ENCODE measurements at places on chromosomes 11 and 22.
A peak's percentile ranks its signal among the peaks of the same experiment; 100 is the strongest.

- no peak for DNase-seq
Measured at GRCh38 chr11:124891373-124891861, 6.2 kb downstream of the ROBO4 start.

GRCh38 chr22:21098099-21098671 is 52.4 kb downstream of the LRRC74B start:
- no peak for DNase-seq

- no peak for DNase-seq
Measured at GRCh38 chr11:47606731-47607130, 12.5 kb upstream of the C1QTNF4 start.

GRCh38 chr11:63527667-63528066 is 8.9 kb upstream of the PLAAT4 start:
- no peak for DNase-seq

- DNase-seq, result no peak
Measured at GRCh38 chr11:125370561-125371389, 125.3 kb downstream of the FEZ1 start.

DNA sequence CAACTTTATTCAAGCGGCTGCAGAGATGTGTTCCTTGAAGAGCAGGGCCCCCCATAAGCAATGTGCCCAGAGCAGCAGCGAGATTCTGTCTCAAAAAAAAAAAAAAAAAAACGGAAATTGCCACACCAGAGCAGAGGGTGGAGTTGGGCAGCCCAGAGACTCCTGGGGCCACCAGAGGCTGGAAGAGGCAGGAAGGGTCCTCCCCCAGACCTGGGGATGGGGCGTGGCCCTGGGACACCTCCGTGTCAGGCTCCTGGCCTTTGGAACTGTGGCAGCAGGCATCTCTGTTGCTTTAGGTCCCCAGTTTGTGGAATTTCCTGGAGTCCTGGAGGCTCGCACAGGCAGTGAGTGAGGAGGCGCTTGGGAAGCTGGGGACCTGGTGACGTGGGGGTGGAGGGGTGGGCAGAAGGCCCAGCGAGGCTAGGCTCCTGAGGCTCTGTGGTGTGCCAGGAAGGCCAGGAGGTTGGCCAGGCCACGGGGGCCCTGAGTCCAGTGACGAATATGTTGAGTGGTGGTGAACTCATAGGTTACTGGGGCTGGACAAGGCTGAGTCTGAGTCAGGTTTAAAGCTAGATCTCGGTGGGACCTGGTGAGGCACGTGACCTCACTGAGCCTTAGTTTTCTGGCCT is 735.6 kb downstream of the BRD1 start:
- no peak for DNase-seq

- peak; percentile 49 for DNase-seq
Measured at GRCh38 chr22:22463855-22464540, 44.5 kb downstream of the ZNF280B start.

DNA sequence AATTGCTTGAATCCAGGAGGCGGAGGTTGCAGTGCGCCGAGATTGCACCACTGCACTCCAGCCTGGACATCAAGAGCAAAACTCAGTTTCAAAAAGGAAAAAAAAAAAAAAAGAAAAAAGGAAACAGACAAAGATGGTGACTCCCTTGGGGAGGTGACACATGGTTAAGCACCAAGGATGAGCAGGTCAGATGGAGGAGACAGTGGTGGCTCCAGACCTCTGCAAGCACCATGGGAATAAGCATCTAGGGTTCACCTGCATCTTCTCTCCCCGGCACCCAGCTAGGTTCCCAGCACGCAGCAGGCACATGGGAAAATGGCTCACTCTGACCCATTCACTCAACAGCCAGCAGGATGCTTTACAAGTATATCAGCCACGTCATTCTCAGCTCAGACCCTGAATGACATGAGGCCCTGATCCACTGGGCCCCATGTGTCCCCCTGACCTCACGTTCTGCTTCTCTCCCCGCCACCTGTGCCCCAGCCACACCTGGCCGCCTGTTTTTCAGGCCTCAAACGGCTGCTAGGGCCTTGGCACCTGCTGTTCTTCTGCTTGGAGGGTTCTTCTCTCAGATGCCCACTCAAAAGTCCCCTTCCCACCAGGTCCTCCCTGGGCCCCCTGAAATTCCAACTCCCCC is 24.2 kb downstream of the A4GALT start:
- no peak for DNase-seq

GRCh38 chr11:108432783-108433182 is 34.5 kb downstream of the C11orf65 start:
- no peak for DNase-seq

- DNase-seq, result no peak
Measured at GRCh38 chr11:32118025-32118974, 27.4 kb downstream of the RCN1 start.

DNA sequence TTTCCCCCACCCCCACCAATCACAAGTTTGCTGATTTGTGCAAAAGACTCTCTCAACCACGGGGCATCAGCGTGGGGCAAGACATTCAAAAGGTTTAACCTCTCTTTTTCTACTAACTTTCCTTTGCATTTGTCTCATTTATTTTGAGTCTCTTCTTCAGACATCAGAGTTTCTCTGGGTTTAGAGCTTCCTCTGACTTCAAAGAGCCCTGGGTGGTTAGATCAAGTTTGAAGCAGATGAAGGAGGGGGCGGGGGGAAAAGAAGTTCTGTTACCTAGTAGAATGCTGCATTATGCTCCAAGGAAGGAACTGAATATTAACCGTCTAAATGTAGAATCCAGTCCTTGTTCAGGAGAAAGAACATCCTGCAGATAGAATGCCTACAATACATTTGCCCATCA is 24.5 kb downstream of the GAS2 start:
- DNase-seq, result no peak

- no peak for DNase-seq
Measured at GRCh38 chr11:104979839-104980238, 11.5 kb upstream of the CASP4 start.

DNA sequence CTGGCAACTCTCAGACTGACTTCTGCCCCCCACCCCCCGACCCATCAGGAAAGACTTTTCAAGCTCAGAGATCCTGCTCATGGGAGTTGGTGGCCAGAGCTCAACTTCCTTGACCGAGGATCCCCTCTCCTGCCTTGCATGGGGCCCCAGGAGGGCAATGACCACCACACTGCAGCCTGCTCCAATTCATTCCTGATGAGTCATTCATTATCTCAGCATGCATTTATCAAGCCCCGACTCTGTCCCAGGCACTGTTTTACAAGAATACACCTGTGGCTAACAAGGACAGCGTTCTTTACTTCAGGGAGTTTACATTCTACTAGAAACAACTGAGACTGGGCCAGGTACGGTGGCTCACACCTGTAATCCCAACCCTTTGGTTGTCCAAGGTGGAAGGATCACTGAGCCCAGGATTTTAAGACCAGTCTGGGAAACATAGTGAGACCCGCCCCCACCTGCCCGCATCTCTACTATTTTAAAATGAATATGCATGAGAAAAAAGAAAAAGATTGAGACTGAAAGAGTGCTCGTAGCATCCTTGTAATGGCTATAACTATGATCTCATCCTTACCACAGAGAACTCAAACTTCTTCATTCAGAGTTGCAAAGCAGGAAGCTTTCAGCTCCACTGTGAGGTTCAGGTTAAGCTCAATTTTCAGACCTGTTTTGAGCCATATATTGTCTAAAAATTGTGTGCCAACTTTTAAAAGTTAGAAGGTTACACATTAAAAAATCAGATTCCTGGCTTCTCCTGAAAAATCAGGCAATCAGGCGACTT is 60.4 kb downstream of the FEZ1 start:
- no peak for DNase-seq

DNA sequence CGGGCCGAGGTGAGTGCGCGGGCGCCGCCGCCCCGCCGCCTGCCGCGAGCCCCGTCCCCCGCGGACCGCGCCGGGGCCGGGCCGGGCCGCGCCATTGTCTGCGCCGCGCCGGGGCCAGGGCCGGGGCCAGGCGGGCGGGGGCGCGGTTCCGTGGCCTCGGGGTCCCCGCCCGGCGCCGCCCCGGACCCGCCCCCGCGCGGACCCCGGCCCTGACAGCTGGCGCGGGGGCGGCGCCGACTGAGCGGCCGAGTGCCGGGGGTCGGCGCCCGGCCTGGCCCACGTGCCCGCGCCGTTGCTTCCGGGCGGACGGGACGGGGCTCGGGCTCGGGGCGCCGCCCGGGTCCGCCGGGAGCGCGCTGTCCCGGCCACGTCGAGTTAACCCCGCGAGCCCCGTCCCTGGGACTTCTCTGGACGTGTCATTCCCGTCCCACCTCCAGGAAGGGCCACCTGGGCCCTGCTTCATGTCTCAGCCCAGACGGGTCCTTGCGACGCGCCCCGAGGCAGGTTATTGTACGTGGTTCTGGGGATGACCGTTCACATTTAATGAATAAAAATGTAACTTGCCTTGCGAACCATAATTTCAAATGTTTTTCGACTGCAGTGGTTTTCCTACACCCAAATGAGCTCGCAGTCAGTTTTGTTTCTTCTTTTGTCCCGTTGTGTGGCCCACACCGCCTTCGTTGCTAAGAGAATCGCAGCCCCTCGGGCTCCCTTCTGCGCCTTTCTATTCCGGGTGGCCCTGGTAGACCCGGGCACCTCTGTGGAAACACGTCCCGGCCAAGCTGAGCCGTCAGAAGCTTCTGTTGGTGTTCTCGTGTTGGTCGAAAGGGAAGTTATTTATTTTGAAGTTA is 562 bp downstream of the ZBED4 start:
- DNase-seq, result no peak

- no peak for DNase-seq
Measured at GRCh38 chr11:128970598-128971190, 28.0 kb upstream of the TP53AIP1 start.

DNA sequence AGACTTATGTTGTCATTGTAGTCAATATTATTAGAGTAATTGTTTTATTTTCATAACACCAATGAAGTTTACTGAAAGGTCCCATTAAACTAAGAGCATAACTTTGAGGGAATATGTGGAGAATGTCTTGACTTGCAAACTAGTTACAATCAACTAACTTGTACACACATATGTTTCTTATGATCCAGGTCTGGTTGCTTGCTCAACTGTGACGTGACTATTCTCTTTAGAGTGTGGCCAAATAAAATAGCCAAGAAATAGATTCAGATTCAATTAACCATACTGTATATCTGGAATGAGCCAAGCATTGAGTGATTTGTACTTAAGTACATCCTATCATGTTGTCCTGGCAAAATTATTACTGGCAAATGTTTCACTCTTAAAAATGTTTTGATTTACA is 101.7 kb downstream of the METTL15 start:
- no peak for DNase-seq

- DNase-seq, result no peak
Measured at GRCh38 chr22:49439373-49439772, 388.3 kb downstream of the BRD1 start.

GRCh38 chr22:37244114-37244921 is at the start of gene RAC2:
Gene RAC2 (minus strand): TSS chr22:37244269. CDS start chr22:37244148, 121 bp downstream.
- DNase-seq, result no peak

DNA sequence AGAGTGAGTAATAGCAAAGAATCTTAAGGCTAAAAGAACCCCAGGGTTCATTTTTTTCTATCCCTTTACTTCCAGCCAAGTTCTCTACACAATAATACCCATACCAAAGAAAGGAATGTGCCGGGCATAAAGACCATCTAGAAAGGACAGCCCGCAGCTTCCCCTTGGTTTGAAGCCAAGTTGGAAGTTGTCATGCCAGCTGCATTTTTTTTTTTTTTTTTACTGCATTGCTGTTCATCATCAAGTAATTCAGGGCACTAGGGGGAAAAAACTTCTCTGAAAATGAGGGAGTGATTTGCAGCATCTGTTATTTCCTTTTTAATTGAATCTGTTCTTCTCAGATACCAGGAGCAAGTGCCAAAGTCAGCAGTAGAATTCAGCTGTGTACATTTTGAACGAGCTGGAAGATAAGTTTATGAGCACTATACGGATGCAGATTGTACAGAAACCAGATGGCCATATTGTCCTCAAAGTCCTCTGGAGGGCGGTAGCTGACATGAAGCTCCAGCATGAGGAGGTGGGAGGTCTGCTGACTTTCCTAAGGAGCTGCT is 56.4 kb downstream of the UBASH3B start:
- no peak for DNase-seq

DNA sequence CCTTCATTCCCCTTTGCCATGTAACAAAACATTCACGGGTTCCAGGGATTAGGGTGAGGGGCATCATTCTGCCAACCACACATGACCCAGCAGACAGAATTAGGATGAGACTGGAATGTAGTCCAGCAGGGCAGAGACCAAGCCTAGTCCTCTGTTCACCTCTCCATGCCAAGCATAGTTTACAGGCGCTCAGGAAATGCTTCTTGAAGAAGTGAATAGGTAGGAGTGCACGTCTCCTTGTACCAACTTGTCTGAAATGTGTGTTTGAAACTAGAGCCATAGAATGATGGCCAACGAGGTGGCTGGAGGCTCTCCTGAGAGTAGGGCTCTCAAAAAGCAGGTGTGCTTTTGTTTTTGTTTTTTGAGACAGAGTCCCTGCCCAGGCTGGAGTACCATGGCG is 8.2 kb downstream of the SPINDOC start:
- DNase-seq, result no peak

DNA sequence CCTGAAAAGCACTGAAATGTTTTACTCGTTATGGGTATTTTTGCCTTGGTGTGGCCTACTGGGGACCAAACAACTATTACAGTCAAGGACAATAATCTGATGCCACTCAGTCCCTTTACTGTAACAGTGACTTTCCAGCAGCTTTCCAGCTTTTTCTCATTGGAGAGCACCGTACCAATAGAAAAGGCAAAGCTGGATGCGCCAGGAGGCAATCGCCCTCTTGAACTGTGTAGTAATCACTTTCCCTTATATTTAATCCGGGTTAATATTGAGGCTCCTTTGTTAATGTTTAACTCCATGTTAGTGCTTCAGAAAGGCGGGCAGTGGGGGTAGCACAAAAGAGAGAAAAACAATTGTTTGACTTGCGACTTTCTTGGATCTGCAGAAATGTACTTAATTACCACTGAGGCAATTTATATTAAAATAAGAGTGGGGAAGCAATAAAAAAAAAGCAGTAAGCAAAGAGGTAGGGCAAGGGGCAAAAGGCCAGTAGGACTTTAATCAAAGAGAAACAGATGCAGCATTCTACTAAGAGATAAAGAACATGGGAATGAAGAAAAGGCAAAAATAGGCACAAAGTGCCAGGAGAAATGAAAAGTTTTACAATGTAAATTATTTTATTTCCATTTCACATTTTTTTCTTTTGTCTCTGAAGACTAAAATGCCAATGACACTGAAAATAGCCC is 81.6 kb downstream of the LRRC4C start:
- DNase-seq, result no peak

DNA sequence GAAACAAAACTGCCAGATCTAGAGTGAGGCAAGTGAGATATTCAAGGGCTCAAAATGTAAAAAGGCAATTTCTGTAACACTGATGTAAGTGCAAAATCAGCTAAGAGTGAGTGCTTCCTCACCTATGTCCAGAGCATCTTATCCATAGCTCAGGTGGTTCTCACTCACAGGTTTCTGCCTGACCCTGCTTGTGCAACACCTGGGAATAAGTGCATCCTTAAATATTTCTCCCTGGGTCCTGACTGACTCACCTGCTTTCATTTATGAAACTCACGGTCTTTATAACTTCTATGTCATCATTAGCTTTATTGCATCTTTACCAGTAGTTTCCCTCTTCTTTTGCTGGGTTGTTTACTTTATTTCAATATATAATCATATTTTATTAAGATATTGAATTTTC is 260.6 kb downstream of the CNTN5 start:
- DNase-seq, result no peak

- DNase-seq, result no peak
Measured at GRCh38 chr11:82049199-82049598, 684.5 kb downstream of the FAM181B start.

- DNase-seq, result no peak
Measured at GRCh38 chr22:38270091-38270992, 2.5 kb downstream of the TMEM184B start.

- no peak for DNase-seq
Measured at GRCh38 chr22:19003508-19003907, 67.4 kb upstream of the PRODH start.
